Testis (tissue), 5 donors: ENCODE measurements at places on chromosomes 5 and 9.
A peak's percentile ranks its signal among the peaks of the same experiment; 100 is the strongest.

GRCh38 chr5:169106911-169107706 lies 193.8 kb downstream of the SLIT3 start:
- DNase-seq, result no peak

- DNase-seq, result no peak
Measured at GRCh38 chr9:106816524-106816923, 46.4 kb upstream of the ZNF462 start.

- DNase-seq, result no peak
Measured at GRCh38 chr9:38025166-38025565, 43.9 kb downstream of the SHB start.

DNA sequence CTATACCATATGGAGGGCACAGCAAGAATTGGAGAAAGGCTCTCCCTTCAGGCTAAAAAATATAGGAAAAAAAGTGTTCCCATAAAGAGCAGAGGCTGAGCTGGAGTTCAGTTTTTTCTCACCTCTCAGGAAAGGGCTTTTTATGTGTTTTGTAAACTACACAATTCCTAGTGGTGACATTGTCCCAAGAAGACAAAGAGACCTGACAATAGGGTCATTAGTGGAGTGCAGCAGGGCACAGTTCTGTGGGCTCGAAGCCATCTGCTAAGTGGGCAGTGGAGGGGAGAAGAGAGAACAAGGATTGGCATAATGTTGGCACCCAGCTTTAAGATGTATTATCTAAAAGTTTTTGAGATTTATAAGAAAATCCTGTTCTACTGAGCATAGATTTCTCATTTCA lies 162.5 kb downstream of the HCN1 start:
- no peak for DNase-seq

DNA sequence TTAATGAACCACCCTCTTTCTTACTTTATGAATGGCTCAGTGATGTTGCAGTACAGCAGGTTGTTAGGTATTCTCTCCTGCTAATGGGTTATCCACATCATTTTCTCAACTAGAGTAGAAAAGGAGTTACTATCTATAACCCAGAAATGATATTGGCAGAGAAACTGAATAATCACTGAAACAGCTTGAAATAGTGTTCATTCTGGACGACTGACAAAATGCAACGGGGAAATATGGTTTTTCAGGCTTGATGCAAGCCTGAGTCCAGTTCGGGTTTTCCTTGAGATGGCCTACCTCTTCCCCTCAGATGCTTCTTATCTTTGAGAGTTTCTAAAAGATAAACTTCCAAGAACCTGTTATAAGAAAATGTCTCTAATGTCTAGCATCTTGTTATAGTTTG lies 187.3 kb downstream of the RAB3C start:
- DNase-seq, result no peak

- DNase-seq, result peak; percentile 63
Measured at GRCh38 chr5:137708796-137709559, 26.9 kb downstream of the KLHL3 start.

DNA sequence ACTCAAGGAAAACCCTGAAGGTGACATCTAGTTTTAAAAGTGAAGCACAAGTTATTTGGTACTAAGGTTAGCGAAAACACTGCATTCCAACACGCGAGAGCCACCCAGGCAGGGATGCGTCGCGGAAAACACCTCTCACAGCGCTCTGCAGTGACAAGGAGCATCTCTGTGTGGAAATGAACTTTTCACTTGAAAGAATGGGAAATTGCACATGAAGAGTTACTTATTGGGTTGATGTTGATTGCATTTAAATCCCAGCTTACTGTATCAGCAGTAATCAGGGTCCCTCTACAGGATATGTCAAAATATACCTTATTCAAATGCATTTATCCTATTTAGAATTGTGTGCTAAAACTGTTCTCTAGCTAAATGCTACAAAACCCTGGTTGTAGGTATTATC lies 144.4 kb downstream of the BNC2 start:
- no peak for DNase-seq

GRCh38 chr9:4583001-4583400 lies 79.1 kb upstream of the PLPP6 start:
- DNase-seq, result no peak

DNA sequence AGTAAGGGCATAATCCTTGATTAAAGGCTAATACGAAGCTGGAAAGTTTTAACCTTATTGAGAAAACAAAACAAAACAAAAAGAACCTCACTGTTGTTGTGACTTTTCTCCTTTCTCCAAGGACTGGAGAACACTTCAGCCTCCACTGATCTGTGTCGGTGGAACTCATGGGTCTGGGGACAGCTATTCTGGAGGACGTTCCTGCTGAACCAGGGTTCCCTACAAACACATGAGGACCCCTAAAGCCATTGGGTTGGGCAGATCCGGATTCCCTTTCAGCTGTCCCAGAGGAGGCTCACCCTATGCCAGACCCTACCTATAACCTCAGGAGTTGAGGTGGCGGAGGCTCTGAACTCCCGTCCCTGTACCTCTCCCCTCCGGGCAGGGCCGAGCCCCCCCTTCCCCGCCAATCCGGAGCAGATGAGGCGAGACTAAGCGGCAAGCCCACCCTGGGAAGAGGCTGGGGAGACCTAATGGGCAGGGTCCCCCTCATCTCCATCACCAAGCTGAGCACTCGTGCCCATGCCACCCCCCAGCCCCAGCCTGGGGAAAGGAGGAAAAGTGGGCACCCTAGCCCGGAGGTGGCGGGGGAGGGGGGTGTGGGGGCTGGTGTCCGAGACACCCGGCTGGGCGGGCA lies 1.6 kb upstream of the TCF7 start:
- no peak for DNase-seq

DNA sequence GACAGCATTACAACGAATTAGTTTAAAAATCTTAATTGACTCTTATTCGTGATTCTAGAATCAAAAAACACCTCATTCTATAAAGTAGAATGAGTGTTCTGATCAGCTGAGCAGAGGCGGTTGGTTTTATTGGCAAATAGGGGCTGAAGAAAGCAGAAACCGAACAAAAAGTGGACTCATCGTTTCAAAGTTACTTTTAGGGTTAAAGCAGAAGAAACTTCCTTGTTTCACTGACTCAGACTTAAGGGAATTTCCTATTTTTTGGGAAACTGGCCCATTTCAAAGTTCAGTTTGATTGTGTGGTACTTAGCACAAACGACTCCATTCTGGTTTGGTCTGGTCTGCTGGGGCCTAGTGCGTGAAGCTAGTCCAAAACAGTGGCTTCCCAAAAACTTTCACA lies 862 bp upstream of the NDUFB6 start:
- DNase-seq, result no peak

- DNase-seq, result peak; percentile 86
Measured at GRCh38 chr5:80406980-80407734, 707 bp upstream of the ZFYVE16 start.

DNA sequence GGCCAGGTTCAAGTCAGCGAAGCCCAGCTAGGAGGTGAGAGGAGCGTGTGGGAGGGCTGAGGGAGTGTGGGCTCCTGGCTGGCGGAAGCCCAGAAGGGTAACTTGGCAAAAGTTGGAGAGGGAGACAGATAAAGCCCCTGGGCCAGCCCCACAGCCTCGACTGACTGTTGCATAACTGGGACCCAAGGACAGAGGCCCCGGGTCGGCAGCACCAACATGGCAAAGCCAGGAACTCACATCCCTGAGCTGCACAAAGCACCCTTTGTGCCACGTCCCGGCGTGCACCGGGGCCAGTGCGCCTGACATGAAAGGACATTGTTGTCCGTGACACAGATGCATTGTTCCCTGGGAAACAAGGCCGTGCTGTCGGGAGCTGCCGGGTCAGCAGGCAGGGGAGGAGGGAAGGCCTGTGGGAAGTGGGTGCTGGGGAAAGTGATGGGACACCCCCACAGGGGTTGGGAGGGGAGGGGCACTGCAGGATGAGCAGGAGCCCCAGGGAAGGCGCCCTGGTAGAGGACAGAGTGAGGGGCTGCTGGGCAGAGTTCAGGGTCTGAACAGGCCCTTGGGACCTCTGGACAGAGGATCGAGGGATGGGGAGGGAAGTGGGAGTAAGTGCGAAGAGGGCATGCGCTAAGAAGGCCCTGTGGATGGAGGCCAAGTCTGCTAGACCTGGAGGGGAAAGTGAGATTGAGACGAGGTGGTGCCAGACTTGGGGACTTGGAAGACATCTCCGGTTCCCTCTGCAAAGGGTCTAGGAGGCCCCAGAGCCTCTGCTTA lies 13.0 kb upstream of the DPM2 start:
- peak; percentile 96 for DNase-seq

GRCh38 chr9:92402360-92402759 lies 2.0 kb downstream of the OGN start:
- DNase-seq, result no peak

GRCh38 chr5:96113170-96113939 lies 151.7 kb upstream of the ELL2 start:
- DNase-seq, result no peak

DNA sequence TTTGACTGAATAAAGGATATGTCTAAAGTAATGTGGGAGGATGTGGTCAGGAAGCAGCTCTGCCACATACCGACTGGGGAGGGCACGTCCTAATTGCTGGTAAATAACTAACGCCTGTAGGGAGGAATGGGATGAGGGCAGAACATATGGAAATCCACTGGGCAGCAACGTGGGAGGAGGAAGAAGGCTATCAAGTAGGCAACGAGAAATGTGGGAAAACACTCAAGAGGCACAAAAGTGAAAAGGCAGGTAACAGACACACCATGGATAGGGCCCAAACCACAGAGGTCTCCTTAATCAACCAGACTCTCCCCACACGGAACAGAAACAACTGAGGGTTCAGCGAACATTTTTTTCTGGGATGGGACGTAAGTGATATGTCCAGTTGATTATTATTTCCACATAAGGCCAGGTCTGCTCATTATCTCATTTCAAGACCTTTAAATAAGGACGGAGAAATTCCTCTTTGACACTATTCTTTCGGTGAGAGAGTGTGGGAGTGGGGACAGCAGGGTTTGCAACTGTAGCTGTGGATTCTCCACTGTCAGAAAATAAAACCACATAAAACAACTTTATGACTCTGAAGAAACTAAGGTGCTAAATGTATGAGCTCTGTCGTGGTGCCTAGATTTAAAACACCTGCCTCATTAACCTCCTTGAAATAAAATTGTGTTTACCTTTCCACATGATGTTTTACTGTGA lies 17.0 kb downstream of the IARS1 start:
- no peak for DNase-seq

DNA sequence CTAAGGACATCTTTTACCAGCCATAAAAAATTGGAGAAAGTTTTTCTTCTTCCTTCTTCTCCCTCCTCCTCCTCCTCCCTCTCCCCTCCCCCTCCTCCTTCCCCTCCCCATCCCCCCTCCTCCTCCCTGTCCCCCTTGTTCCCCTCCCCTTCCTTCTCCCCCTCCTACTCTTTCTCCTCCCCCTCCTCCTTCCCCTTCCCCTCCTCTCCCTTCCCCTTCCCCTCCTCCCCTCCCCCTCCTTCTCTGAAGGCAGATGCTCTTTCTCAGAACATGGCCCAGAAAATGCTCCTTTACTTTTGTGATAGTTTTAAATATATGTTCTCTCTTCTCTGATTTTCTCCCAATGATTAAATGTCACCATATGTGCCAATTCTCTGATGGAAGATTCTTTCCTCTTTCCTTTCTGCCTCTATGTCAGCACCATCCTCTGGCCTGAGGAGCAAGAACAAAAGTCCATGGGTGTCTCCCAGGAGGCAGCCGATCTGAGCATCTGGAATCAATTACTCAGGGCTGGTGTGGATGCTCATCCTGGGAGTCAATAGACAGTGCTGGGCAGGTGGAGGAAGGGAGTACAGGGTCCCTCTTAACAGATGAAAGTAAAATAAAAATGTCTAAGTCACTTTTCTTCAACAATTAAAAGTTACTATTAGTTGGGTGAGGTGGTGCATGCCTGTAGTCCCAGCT lies 63.0 kb upstream of the GNA14 start:
- DNase-seq, result no peak

DNA sequence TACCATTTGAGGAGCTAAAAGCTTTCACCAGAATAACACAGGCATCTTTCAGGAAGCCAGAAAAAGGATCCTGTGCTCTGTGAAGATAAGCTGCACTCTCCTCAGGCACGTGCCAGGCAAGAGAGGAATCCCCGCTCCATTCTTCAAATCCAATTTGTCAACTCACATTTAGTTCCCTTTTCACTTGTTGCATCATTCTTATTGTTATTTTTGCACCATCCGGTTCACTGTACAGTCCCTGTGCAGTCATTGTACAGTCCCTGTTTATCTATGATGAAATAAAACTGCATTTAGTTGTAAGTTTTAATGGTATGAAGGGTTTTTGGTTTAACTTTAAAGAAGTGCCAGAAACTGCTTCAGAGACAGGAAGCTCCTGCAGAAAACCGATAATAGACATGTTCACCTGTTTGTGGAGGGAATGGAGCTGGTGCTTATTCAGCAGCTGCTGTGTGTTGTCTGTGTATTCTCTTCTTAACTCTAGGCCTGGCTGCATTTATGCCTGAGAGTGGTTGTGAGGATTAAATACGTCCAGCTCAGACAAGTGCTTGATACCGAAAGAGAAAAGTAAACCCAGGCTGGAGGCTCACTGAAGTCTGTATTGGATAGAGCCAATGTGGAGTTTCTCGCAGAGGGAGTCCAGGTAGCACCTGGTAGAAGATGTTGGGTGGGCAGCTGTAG lies 22.4 kb downstream of the IFNW1 start:
- DNase-seq, result no peak

- no peak for DNase-seq
Measured at GRCh38 chr5:107553117-107553555, 117.6 kb downstream of the EFNA5 start.
